HL-60 (cell line): ENCODE measurements at places on chromosomes 2 and 18.
A peak's percentile ranks its signal among the peaks of the same experiment; 100 is the strongest.

- no peak for DNase-seq
Observed at GRCh38 chr2:39119732-39120520, 925 bp downstream of the SOS1 start.

DNA sequence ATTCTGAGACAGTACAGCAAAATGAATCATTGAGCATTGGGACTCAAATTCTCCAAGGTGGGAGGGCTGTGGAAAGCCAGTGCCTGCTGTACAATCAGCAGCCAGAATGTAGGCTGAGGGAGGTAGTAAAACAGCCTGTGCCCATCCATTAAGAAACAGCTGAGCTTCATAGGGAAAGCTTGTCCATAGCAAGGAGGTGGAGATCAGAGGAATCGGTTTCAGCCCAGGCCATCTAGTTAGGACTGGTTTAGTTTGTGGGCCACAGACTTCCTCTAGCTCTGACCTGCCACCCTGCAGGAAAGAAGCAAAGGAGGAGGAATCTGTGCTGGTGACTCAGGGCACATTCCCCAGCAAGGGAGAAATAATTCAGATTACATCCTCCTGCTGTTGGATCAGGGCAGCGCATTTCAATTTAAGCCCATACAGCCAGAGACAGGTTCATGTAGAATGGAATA lies 333.4 kb downstream of the SETBP1 start:
- DNase-seq = no peak

DNA sequence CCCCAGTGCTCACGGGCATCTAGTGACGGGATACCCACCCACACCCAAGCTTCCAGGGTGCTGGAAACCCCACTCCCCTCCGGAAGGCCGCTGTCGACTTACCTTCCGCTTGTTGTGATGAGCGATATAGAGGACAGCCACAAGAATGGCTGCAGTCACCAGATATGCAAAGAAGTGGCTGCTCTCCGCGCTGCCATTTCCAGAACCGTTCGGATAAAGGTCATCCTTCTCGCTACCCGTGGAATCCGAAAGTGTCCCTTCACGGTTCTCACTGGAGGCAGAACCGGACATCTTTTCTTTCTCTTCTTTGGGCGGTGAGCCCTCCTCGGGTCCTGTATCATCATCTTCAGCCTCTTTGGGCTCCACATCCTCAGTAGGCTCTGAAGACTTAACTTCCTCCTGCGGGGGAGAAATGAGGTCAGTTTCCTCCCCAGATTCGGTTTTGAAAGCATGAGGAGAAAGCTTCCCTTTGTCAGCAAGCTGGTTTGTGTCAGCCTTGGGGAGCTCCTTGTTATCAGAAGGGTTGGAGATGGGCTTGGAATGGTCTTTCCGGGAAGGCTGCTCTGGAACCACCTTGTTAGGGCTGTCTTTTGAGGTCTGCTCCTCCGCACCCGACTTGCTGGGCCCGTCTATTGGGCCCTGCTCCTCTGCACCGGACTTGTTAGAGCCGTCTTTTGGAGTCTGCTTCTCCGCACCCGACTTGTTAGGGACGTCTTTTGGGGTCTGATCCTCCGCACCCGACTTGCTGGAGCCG lies 1.2 kb downstream of the TGOLN2 start:
- peak; percentile 86 for DNase-seq

- no peak for DNase-seq
Observed at GRCh38 chr2:220956429-220956828, 615.7 kb downstream of the EPHA4 start.

DNA sequence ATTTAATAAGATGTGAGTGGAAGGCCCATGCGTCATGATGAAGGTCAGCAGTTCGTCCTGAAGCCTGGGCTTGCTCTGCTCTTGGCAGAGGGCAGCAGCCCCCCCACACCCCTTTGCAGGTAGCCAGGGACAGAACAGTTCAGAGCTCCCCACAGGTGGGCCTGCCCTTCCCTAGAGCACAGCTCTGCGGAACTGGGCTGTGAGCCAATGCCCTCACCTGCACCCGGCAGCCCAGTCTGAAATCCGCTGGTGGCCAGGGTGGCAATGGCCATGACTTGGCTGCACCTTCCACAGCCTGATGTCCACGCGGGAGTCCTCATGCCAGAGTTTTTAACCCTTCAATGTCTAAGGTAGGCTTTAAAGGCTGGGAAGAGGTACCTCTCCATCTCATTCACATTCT lies 136.7 kb downstream of the ACKR3 start:
- no peak for DNase-seq

DNA sequence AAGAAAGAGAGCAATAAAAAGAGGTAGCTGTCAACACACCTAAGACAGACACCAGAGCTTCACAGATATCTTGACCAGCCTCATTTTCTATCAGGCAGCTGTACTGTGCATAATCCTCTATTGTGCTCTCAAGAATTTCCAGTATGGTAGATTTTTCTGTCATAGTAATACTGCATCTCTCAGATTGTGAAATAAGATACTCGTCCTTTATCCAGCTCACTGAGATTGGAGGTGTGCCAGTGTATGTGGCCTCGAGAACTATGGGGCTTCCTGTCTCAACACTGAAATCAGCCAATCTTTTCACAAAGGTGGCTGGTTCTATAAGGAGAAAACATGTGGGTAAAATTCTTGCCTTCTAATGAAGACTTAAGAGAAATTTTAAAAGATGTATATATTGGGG lies 88.9 kb downstream of the TTN start:
- DNase-seq = no peak

DNA sequence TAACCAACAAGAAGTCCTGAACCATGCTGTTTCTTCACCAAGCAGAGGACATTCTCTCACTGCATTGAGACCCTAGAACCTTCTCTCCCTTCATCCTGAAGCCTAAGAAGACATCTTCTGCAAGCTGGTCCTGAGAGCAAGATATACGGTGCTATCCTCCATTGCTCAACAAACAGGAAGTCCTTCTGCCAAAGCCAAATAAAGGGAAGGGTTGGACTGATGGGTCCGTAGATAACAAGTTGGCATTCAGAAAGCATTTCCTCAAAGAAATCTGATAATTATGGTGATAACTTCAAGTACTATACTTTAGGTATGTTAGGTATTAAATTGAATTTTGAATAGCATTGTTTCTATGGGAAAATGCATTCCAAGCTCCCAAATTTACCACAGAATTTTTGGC lies 23.3 kb downstream of the GRB14 start:
- DNase-seq = no peak

DNA sequence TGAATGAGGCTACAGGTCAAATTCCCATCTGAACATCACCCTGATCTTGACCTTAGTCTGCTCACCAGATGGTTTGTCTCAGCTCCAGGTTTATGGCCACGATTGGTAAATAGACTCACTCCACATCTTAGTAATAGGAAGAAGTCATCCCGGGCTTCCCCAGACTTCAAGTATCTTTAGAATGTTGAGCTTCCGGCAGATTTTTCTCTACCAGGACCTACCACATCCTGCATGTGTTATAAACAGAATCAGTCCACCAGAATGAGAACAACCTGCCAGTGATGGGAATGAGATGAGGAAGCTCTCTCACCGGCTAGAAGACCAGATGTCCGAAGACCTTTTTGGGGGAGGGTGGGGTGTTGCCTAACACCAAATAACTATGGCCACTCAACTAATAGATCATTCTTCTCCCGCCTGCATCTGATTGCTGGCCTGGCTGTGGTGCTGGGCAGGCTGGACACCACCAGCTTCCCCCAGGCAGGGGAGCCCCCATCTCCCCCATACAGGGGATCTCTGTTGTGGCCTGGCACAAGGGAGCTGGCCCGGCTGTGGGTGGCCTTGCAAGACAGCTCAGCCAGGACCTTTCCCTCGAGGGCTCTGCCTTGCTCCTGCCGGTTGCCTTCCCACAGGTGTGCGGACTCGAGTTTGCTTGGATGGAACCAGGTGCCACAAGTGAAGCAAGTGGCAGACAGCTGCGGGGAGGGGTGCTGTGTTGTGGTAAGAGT lies 88.5 kb downstream of the SH3RF3 start:
- no peak for DNase-seq

GRCh38 chr18:10074110-10074509 lies 160.3 kb downstream of the VAPA start:
- DNase-seq = no peak

DNA sequence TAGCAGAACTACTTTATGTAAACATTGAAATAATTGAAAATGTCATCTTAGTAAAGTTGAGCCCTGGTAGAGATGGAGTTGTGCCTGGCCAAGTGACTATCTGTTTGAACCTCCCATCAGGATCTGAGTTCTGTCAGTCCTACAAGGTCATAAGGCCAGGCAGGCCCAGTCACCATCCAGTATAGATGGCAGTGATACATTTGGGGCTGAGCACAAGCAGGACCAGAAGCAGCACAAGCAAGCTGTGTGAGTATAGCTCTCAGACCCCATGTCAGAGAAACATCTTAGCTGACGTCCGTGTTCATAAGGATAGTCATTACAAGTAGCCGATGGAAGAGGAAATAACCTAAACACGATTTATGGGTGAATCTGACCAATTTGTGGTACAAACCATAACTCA lies 44.5 kb upstream of the RBMS1 start:
- no peak for DNase-seq

- DNase-seq = no peak
Observed at GRCh38 chr18:13934676-13935075, 19.3 kb upstream of the MC2R start.
